ENCODE measurements at places on chromosomes 16 and 17. TPM values are rescaled to one million over a fixed set of nuclear protein-coding genes. Genes with fewer than 3 reads are reported as not detected.

Gene RTN4RL1
- 0.20 TPM for total RNA-seq

Gene CCL1
- 0.87 TPM for total RNA-seq

Gene PRSS27
- total RNA-seq: 1.7 TPM

Gene KCNJ18
- total RNA-seq: not detected

Gene CD7
- 292 TPM for total RNA-seq

Gene LRRC37A
- 1.5 TPM for total RNA-seq

All from activated CD4-positive, alpha-beta T cell treated with anti-CD3 and anti-CD28 coated beads, Interleukin-2, amount 10 ng/mL, durations not matched to agents 7 days and 5 days (primary cell).